ENCODE measurements at places on chromosomes 12 and 14.
A peak's percentile ranks its signal among the peaks of the same experiment; 100 is the strongest.

GRCh38 chr14:95759941-95760340, 46.0 kb upstream of the TCL1A start:
- no peak for DNase-seq

DNA sequence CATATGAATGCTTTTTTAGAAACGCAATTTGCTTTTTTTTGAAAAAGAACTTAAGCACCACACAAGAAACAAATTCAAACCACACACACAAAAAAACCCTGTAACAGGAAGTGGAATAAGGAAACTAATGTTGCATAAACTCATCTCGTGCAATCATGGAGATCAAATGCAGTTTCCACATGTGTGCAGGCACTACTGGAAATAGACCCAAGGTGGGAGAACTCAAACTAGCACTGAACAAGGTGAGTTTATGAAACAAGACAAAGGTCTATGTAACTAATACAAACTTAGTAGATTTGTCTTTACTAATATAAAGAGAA, 17.5 kb downstream of the NIN start:
- no peak for DNase-seq

DNA sequence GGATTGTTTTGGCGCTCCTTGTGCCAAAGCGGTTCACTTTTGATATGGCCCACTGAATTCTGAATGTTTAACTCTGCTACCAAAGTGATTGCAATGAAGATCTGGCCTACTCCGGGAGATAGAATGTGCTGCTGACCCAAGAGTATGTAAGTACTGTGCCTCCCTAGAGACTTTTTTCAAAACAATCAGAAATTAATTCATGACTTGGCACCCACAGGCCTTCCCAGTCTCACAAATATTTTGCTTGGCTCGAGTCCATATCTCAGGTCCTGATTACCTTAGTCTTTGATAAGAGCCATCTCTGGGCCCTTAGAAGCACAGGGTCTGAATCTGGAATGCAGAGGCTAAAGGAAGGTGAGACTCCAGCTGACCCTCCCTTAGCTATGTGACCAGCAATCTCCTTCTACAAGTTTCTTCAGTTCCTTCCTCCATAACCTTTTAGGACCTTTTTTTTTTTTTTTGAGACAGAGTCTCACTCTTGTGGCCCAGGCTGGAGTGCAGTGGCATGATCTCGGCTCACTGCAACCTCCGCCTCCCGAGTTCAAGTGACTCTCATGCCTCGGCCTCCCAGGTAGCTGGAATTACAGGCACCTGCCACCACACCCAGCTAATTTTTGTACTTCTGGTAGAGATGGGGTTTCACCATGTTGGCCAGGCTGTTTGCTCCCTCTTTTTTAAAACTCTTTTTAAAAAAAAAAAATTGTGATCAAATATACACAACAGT, 49.5 kb upstream of the METAP2 start:
- DNase-seq = no peak

- peak; percentile 76 for DNase-seq
Observed at GRCh38 chr12:64256166-64256800, 34.2 kb upstream of the KICS2 start.

- no peak for DNase-seq
Observed at GRCh38 chr12:84702001-84702400, 210.6 kb downstream of the SLC6A15 start.

GRCh38 chr12:106246891-106247673, 738 bp downstream of the CKAP4 start:
- DNase-seq = no peak

DNA sequence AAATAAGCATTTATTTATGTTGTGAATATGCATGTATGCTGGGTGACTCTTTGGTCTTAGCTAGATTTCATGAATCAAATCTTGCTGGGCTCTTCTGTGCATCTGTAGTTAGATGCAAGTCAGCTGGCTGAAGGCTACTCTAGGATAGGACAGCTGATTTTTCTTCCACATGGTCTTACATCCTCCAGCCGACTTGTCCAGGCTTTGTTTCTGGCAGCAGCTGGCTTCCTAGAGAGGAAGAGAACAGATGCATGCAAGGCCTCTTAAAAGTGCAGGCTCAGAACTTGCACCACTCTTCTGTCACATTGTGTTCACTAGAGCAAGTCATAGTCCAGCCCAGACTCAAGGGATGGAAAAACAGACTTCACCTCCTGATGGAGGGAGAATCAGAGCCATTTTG, 435.4 kb upstream of the STXBP6 start:
- DNase-seq = no peak

All from hematopoietic multipotent progenitor cell treated with erythropoietin and hydrocortisone succinate and interleukin-3 and kit ligand, for 15 days (in vitro differentiated cells).